Activated B cell treated with CpG ODN at 0.5 μM for 24 hours (primary cell): ENCODE measurements at places on chromosomes 5 and 9.

GRCh38 chr9:130029223-130029973 is 13.6 kb downstream of the FNBP1 start:
- no peak for DNase-seq
- peak overlapping the region; percentile 77 for H3K4me3 ChIP-seq
- H3K4me1 ChIP-seq, result peaks cover 98% of the 10 kb centered on the region

DNA sequence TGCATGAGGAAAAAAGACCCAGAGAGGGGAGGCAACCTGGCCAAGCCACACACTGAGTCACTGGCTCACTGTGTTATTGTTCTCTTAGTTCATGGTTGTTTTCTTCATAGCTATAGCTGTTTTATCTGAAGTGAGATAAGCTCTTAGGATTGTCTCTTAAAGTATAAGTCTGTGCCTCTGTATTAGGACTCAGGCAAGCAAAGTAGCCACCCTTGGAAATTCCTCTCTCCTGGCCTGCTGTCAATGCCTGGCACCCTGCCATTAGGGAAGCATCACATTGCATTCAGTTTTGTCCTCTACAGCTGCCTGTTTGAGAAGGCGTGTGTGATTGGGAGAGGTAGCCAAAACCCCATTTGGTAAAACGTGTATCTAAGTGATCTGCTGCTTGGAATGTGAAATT is 147.4 kb upstream of the GLRA1 start:
- H3K27me3 ChIP-seq, result peaks cover 20% of the 10 kb centered on the region
- H3K36me3 ChIP-seq, result no peaks in the 10 kb centered on the region
- no peak overlapping the region for H3K27ac ChIP-seq
- no peaks in the 10 kb centered on the region for H3K4me1 ChIP-seq
- DNase-seq, result no peak

- DNase-seq, result no peak
- no peak overlapping the region for H3K27ac ChIP-seq
- H3K4me1 ChIP-seq, result no peaks in the 10 kb centered on the region
- peaks cover 2% of the 10 kb centered on the region for H3K27me3 ChIP-seq
- no peak overlapping the region for H3K4me3 ChIP-seq
Observed at GRCh38 chr5:6837519-6838110, 124.4 kb downstream of the TENT4A start.

DNA sequence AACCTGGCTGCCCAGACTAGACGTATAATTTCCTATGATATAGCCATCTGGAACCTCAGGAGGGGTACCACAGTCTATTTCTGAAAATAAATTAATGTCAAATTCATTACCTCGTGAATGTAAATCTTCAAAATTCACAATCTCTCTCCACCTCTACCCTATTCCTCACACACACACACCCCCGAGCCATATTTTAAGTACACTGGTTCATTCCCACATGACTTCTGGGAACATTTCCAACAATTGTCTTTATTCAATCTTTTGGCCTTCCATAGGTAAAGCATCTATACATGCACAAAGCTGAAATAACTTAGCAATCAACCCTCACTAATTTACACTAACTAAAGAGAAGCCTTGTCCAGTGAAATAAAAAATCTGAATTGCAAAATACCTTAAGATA is 32.7 kb downstream of the SUSD1 start:
- peaks cover 15% of the 10 kb centered on the region for H3K36me3 ChIP-seq
- no peak overlapping the region for H3K27ac ChIP-seq
- no peak for DNase-seq
- H3K4me1 ChIP-seq, result peaks cover 12% of the 10 kb centered on the region
- H3K4me3 ChIP-seq, result no peak overlapping the region

DNA sequence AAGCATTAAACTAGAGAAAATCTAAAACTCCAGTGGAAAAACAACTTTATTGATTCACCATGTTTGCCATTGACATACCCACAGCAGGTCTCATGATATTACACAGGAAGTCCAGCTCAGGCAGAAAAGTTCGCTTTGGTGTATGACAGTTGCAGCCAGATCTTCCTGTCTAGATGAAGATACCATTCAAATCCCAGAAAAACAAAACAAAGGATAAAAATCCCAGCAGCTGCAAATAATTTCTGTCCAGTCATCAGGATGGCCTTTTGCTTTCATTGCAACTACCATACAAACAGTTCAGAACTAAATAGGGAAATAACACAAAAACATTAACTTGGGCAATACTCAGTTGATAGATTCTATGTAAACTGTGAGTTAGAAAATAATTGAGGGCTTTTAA is 136.0 kb upstream of the NREP start:
- H3K4me1 ChIP-seq, result no peaks in the 10 kb centered on the region
- H3K36me3 ChIP-seq, result no peaks in the 10 kb centered on the region
- no peak for DNase-seq

GRCh38 chr9:37856551-37856950 is 47.4 kb downstream of the SLC25A51 start:
- H3K36me3 ChIP-seq, result peaks cover 52% of the 10 kb centered on the region
- no peak overlapping the region for H3K4me3 ChIP-seq
- DNase-seq, result no peak
- no peaks in the 10 kb centered on the region for H3K27me3 ChIP-seq
- H3K4me1 ChIP-seq, result no peaks in the 10 kb centered on the region

DNA sequence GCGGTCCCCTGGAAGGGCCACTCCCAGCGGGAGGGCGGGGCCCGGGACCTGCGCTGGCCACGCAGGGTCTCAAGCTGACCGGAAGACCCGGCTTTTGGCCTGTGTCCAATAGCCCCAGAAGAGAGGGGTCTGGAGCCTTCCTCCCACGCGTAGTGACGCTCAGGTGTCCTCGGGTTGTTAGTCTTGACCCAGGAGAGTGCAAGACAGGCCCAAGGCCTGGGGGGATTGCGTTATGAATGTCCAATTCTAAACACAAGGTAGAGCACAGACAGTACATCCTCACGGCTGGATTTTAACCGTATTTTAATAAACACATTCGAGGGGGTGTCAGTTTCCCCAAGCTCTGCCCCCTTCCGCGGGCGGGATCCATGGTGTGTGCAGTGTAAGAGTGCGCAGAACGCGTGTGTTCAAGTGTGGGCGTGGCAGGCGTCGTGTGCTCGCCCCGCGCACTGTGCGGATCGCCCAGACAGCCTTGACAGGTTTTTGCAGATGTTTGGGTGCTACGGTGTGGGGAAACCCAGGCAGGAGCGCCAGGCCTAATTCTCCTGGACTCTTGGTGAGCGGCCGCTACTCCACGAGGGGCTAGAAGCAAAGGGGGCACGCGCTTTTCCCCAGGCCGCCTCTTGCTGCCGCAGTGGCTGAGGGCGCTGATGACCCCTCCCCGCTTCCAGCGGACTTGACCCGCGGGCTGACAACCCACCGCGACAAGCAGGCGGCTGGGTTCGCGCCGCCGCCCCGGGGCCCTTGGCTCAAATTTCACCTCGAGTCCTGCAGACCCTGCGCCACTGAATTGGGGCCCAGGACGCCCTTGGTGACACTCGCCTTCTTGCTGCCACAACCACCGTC is 6.1 kb upstream of the DMRT3 start:
- H3K4me1 ChIP-seq, result peaks cover 10% of the 10 kb centered on the region
- H3K4me3 ChIP-seq, result no peak overlapping the region
- no peak overlapping the region for H3K27ac ChIP-seq
- H3K27me3 ChIP-seq, result peaks cover 60% of the 10 kb centered on the region
- no peak for DNase-seq

DNA sequence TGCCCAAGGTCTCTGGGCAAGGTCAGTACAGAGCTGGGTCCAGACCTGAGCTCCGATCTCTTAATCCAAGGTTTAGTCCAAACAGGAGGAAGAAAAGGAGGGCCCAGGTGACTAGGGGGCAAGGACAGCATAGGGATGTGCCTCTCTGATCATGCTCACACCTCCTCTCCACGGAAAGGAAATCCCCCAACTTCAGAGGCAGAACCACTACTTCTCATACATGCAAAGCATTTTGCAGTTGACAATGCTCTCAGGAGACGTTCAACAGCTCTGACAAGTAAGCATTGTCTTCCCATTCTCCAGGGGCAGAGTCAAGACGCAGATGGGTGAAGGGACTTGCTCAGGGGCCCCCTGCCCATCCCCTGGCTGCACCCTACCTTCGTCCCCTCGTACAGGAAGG is 8.7 kb upstream of the CORO2A start:
- no peak overlapping the region for H3K4me3 ChIP-seq
- DNase-seq, result no peak
- H3K27me3 ChIP-seq, result no peaks in the 10 kb centered on the region
- peaks cover 13% of the 10 kb centered on the region for H3K4me1 ChIP-seq
- peak overlapping the region; percentile 44 for H3K27ac ChIP-seq

- H3K4me1 ChIP-seq, result peaks cover 46% of the 10 kb centered on the region
- DNase-seq, result no peak
- peaks cover 5% of the 10 kb centered on the region for H3K36me3 ChIP-seq
Observed at GRCh38 chr5:154234551-154234950, 44.0 kb downstream of the GALNT10 start.
